Natural killer cell (primary cell): ENCODE measurements at places on chromosomes 2 and 18. TPM values are rescaled to one million over a fixed set of nuclear protein-coding genes. Genes with fewer than 3 reads are reported as not detected.

- no peak for DNase-seq
These were observed 874 bp downstream of the NDUFAF7 start for GRCh38 chr2:37232131-37232933.

DNA sequence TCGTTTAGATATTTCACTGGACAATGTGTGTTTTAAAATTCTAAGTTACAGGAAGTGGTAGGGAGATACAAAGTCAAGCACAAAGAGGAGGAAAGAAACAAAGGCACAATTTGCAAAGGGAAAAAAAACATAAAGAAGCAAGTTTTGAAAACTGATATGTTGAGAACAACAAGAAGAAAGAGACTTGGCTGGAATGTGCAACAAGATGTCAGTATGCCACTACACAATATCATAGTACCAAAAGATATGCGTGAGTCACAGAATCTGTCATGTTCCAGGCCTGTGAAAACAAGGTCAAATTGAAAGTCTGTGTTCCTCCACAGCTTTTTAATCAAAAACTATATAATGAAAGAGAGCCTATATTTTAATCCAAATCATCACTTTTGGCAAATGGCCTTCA is 12.0 kb downstream of the EXOC6B start:
- DNase-seq: no peak

DNA sequence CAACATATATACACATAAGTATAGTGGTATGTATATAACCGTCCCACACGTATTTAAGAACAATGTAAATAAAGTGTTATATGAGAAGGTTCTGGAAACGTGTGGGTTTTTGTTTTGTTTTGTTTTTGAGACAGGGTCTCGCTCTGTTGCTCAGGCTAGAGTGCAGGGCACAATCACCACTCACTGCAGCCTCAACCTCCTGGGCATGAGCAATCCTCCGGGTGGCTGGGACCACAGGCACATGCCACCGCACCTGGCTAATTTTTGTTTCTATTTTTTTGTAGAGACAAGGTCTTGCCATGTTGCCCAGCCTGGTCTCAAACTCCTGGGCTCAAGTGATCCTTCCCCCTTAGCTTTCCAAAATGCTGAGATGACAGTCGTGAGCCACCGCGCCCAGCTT is 6.2 kb downstream of the ADAM17 start:
- DNase-seq: no peak

DNA sequence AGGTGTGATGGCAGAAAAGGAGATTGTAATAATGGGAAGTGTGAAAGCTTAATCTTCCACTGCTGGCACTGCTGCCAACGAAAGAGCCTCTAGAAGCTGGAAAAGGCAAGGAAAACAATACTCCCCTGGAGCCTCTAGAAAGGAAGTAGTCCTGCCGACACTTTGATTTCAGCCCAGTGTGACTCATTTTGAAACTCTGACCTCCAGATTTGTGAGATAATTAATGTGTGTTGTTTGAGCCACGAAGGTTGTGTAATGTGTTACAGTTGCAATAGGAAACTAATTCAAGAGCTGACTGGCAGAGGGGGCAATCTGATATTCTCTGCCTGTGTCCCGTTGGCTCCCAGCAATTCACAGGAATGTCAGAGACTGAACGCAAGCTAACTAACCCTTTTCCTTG is 219.2 kb upstream of the UBE2E3 start:
- DNase-seq: no peak

DNA sequence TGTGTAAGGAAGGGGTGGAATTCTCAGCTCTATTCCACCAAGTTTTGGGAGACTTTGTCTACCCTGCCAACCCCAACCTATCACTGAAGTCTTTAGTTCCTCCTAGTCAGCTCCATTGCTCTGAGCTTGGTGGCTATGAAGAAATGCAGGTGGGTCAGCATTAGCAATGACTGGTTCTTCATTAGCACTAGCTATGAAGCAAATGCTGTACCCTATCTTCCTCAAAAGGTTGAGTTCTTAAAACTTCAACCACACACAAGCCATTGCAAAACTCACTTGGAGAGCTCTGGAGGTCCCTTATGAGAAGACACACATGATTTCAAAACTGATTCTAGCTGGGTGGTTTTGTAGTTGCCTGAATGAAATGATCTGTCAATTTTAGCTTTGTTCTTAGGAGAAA is 193.8 kb downstream of the IKZF2 start:
- no peak for DNase-seq

Gene MAB21L4
- total RNA-seq: not detected
